RWPE2 (cell line): ENCODE measurements at places on chromosomes 12 and 14.

DNA sequence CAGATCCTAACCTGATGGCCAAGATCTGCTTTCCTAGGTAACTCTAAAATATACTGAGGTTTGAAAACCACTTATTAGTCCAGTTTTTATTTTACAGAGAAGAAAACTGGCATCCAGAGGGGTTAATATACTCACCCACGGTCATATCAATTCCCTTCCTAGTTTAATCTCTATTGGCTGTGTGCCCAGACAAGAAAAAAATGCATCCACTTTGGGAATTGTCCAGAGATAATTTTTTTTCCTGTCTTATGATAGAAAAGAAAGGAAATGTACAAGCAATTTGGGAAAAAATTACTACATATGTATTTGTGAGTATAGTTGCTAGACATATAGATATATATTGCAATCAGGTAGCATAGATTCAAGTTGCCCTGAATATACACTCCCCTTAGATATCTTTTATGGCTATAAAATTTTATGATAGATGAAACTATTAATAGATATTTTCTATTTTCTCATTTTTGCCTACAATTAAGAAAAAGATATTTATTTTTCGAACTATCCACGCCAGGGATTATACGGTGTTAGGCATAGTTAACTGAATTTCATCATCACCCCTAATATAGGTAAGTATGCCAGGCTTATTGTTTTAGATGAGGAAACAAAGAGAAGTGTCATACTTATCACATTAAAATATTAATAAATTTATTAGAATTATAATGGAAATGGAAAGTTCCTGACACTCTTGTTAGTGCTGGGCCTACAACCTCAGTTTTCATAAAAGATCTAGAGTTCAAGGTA is 100.5 kb upstream of the SLC38A2 start:
- H3K4me1 ChIP-seq: peaks cover 65% of the 10 kb centered on the region
- H3K27ac ChIP-seq: peak overlapping the region; percentile 98
- no peaks in the 10 kb centered on the region for H3K27me3 ChIP-seq

DNA sequence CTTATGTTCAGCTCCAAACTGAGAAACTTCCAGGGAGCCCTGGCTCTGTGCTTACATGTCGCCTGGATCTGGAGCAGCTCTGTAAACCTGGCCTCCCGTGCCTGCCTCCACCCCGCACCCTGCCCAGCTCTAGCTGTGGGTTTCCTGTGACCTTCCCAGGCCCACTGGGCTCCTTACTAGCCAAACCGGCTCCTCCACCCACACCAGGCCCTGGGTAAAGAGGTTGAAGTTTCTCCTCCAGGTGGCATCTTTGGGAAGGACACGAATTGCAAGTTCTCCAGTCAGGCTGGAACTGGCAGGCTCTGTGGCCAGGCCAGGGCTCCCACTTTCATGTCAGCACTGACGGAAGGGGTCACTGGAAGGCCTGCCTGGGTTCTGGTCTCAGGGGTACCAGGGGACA is 60.9 kb upstream of the ZFP36L1 start:
- H3K4me1 ChIP-seq: no peaks in the 10 kb centered on the region
- H3K27me3 ChIP-seq: no peaks in the 10 kb centered on the region
- no peak for DNase-seq
- no peaks in the 10 kb centered on the region for H3K36me3 ChIP-seq

DNA sequence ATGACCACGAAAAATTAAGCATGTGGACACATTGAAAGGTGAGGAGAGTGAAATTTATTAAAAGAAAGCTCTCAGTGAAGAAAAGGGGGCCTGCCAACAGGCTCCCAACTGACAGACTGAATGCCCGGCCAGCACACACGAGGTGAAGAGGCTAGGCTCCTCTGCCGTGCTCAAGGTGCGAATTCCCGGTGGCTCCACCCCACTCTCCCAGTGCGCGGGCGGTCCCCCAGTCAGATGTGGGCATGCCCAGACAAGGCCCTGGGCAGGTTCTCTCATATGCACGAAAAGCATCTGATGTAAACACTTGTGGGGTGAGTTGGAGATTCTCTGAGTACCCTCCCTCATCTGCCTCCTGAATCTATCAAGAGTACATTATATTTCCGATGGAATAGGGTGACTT is 48.5 kb upstream of the OSBPL8 start:
- no peaks in the 10 kb centered on the region for H3K27me3 ChIP-seq
- no peak overlapping the region for H3K27ac ChIP-seq
- H3K4me3 ChIP-seq: no peak overlapping the region
- no peak for DNase-seq
- H3K36me3 ChIP-seq: no peaks in the 10 kb centered on the region

DNA sequence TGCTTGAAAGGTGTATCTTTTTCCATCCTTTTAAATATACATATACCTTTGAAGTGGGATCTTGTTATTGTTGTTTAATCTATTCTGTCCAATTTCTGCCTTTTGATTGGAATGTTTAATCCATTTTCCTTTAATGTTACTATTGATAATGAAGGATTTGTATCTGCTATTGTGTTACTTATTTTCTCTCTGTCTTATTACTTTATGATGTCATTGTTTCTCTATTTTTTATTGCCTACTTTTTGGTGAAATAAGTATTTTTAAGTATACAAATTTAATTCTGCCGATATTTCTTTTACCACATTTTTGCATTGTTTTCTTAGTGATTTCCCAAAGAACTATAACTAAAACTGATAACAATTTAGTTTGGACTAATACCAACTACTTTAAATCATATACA is 121.8 kb downstream of the RASSF9 start:
- no peak for DNase-seq
- no peaks in the 10 kb centered on the region for H3K36me3 ChIP-seq
- H3K27me3 ChIP-seq: no peaks in the 10 kb centered on the region
- H3K27ac ChIP-seq: no peak overlapping the region
- no peak overlapping the region for H3K4me3 ChIP-seq

- H3K36me3 ChIP-seq: no peaks in the 10 kb centered on the region
- H3K27me3 ChIP-seq: no peaks in the 10 kb centered on the region
- H3K4me1 ChIP-seq: peaks cover 6% of the 10 kb centered on the region
- no peak overlapping the region for H3K4me3 ChIP-seq
These were observed 18.6 kb downstream of the ZDHHC17 start for GRCh38 chr12:76782526-76782925.

DNA sequence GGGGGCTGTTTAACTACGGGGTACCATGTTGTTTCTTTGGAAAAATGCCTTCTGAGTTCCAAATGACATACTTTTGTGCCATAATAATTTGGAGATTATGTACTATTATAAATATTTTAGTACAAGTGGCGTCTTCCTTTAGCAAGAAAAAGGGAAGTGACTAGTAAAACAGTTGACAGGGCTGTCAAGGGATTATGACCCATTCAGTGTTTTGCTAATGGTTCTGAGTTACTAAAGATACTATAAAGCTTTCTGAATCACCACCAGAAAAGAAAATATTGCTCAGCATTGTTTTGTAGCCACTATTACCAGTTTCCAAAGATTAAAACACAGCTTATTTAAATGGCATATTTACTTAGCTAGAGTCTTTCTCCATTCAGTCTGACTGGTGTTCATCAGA is 334.9 kb downstream of the SNAPC1 start:
- H3K27ac ChIP-seq: no peak overlapping the region
- H3K4me1 ChIP-seq: no peaks in the 10 kb centered on the region
- no peak overlapping the region for H3K4me3 ChIP-seq
- H3K36me3 ChIP-seq: no peaks in the 10 kb centered on the region
- no peaks in the 10 kb centered on the region for H3K27me3 ChIP-seq

- H3K4me3 ChIP-seq: no peak overlapping the region
- no peak for DNase-seq
- no peaks in the 10 kb centered on the region for H3K4me1 ChIP-seq
- H3K27ac ChIP-seq: no peak overlapping the region
- H3K36me3 ChIP-seq: no peaks in the 10 kb centered on the region
These were observed 3.1 kb downstream of the CACNA2D4 start for GRCh38 chr12:1915082-1915968.
